Activated naive CD8-positive, alpha-beta T cell treated with anti-CD3 and anti-CD28 coated beads, Interleukin-2, amount 50 U/mL, for 16 hours (primary cell): ENCODE measurements at places on chromosomes 11 and 22.

DNA sequence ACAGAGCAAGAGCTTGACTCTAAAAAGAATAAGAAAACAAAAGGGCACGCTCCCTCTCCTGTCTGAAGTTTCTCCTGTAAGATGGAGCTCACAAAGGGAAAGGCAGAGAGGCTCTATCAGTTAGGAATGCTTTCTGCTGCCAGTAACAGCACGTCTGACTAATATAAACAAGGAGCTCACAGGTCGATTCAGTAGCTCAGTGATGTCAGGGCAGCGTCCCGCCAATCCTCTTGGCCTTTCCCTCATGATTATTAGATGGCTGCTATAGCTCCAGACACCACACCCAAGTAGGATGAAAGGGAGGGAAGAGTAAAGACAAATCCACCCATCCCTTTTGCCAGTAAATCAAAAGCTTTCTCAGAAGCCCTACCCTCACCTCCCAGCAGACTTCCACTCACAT is 51.3 kb upstream of the HMGXB4 start:
- DNase-seq, result no peak

- DNase-seq, result no peak
Observed at GRCh38 chr22:39251762-39252460, 7.1 kb upstream of the PDGFB start.

GRCh38 chr22:43226377-43227238 is 39.7 kb upstream of the TTLL12 start:
- no peak for DNase-seq

DNA sequence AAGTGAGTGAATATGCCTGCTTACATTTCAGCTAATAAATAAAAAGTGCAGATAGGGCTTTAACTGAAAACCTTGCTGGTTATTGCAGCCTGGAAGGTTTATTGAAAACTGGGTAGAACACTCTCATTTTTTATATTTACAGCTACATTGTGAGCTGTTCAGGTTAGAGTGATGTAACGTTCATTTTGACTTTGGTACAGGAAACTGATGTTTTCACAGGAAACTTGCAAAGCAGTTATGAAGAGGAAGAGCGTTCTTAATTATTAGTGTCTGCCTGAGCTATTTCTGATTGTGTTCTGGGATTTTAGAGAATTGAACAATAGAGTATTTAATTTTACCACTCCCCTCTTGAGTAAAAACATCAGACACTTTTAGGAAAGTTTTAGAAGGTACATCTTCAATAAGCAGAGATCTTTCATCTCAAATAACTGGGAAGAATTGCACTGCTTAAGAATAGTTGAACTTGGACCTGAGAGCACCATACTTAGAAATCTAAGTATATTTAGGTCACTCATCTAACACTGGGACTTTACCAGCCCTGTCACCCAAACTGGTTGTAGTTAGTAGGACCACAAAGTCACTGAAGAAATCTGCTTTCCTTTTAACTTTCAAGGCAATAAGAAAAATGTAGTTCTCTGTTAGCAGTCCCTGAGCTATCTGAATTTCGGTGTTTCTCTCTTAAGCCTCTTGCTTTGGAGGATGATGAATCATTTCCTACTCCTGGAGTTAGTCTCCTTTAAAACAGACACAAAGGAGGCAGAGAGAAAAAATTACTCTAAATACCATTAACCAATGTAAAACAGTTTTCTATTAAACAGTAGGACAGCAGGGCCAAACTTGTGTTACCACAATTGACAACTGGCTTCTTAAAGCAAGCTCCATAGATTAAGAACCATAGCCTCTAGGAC is 128.6 kb upstream of the DDI1 start:
- no peak for DNase-seq

- no peak for DNase-seq
Observed at GRCh38 chr11:79098146-79098545, 342.7 kb downstream of the TENM4 start.

- no peak for DNase-seq
Observed at GRCh38 chr11:17810746-17811145, 76.2 kb downstream of the KCNC1 start.

- DNase-seq, result no peak
Observed at GRCh38 chr22:48741540-48741939, 1086.1 kb downstream of the BRD1 start.

DNA sequence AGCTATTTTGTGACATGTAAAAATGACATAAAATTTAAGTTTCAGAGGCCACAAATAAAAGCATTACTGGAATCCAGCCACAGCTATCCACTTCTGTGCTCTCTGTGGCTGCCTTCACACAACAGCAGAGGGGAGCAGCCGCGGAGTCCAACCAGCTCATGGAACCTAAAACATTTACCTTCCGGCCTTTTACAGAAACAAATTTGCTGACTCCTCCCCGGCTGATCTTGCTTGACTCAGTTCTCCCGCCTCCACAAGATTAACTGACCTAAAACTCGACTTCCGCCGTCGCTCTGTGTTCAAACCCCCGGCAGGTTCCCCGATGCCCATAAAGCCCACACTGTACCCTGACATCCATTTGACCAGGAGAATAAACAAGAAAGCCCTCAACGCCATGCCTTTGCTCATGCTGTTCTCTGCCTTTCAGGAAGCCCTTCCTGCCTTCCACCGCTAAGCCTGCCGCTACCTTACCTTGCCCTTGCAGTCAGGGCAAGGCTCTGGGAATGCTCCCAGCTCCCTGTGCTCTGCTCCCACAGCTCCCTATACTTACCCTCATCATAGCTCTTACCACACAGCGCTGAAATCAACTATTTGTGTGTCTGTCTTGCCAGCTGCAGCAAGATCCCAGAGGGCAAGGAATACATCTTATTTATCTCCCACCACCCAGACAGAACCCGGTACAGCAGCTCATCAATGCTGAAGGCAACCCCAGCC is 35.4 kb downstream of the MICAL3 start:
- DNase-seq, result no peak

GRCh38 chr11:20160425-20161229 is at the start of gene DBX1:
TSS of gene DBX1 (minus strand) at chr11:20160475. CDS start at chr11:20160324, 151 bp downstream.
- DNase-seq, result no peak

DNA sequence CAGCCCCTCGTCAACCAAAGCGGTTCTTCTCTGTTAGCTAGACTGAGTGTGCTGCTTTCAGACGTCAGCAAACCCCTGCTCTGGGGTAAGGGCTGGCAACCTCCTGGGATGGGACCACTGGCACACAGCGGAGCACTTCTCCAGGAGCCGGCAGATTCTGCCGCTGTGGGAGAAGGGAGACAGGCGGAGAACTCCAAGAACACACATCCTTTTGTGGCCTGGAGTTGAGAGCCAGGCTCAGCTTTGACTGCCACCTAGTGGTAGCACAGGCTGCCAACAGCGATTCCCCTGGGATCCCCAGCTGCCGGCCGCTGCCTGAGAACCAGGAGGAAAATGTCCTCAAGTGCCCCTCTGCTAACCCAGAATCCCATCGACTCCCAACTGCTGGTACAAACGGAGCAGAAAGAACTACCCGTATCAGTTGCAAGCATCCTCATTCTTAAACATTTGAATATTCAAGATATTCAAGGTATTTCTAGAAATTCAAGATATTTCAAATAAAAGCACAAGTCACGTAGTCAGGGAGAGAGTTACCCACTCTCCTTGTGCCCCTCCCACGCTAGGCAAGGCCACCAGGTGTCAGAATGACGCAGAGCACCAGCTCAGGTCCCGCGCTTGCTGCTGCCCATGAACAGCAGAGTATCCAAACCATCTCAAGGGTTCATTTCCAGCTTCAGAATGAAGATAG is 4.9 kb downstream of the LTO1 start:
- peak; percentile 23 for DNase-seq

GRCh38 chr11:126722956-126723664 is 277.5 kb downstream of the KIRREL3 start:
- DNase-seq, result no peak

GRCh38 chr22:31229402-31230079 is 17.4 kb downstream of the LIMK2 start:
- no peak for DNase-seq
